Muscle of leg (tissue), 16 donors: ENCODE measurements at places on chromosomes 4 and X. TPM values are rescaled to one million over a fixed set of nuclear protein-coding genes. Genes with fewer than 3 reads are reported as not detected.

DNA sequence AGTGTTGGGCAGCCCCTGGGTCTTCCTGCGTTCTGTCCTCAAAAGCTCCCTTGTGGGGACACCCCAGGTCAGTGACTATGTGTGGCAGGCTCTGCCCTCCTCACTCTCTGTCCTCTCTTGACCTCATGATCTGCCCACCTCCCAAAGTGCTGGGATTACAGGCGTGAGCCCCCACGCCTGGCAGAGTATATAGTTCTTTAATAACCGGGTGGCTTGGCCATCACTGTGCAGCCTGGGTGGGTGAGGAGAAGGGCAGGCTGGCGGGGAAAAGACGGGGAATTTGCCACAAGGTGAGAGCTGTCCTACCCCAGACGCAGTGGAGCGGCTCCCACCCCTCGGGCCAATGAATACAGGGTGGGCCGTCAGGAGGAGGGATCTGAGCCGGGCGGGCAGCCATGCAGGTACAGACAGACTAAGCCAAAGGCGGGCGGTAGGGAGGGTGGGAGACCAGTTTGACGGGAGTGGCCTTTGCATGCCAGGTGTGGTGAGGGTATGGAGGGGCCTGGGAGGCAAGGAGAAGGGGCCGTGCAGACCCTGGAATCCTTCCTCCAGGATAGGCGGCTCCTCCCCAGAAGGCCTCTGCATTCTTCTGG is 2.5 kb downstream of the SH3BP2 start:
- DNase-seq, result no peak

DNA sequence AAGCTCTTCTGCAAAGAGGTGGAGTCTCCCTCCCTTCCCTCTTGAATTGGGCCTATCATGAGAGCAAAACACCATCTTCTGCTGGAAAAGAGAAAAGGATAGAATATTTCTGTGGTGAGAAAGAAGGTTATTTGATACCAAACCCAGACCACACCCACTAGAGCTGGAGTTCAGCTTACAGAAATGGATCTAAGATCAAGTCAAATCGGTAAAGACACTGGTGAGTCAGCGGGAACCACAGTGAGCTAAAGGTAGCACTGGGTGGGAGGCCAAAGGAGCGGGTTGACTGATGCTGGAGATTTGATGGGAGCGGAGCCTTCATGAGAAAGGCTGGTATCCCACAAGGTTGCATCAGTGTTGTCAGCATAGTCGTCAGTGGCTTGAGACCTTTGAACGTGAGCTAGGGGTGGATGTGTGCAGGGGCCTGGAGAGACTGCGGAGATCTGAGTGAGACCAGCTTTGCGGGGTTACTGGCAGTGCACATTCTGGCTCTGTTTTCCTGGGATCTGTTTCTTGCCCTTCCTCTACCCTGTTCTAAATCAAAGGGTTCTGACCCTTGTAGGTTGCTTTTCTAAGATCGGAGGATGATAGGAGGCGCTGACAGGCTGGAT is 106.4 kb upstream of the SCOC start:
- DNase-seq, result no peak

DNA sequence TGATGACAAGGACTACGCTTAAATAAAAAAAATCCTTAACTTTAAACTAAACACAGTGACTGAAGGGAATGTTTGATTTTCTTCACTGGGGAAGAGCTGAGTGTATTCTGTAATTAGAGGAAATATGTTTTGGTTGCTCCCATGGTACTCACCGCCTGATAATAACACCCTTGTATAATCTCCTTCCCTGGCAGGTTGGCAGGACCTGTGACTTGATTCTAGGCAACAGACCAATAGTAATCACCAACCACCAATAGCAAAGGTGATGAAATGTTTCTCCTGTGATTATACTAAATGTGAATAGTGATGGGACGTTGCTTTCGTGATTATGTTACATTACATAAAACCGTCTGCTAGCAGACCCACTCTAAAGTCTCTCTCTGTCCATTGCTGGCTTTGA is 536.8 kb upstream of the CPEB2 start:
- DNase-seq, result no peak

GRCh38 chrX:69320116-69320515 is 154.9 kb upstream of the PJA1 start:
- DNase-seq, result peak; percentile 25

Gene SSX2B
- total RNA-seq, result not detected

- no peak for DNase-seq
Observed at GRCh38 chr4:38360201-38360600, 303.8 kb upstream of the KLF3 start.
